Aorta (tissue), 5 donors: ENCODE measurements at places on chromosomes 3 and 15. TPM values are rescaled to one million over a fixed set of nuclear protein-coding genes. Genes with fewer than 3 reads are reported as not detected.

GRCh38 chr3:127665586-127665985 is 7.2 kb upstream of the ABTB1 start:
- H3K27me3 ChIP-seq: no peaks in the 10 kb centered on the region
- no peak overlapping the region for H3K4me3 ChIP-seq
- H3K4me1 ChIP-seq: no peaks in the 10 kb centered on the region
- H3K27ac ChIP-seq: no peak overlapping the region
- no peaks in the 10 kb centered on the region for H3K36me3 ChIP-seq

Gene NAALADL2
- total RNA-seq: 29.8 TPM

- H3K27me3 ChIP-seq: no peaks in the 10 kb centered on the region
- no peak overlapping the region for H3K27ac ChIP-seq
- no peak for DNase-seq
- H3K4me3 ChIP-seq: no peak overlapping the region
Observed at GRCh38 chr15:72907733-72908132, 124.2 kb upstream of the ADPGK start.

Gene TMCO5A
- not detected for total RNA-seq

Gene KNG1
- not detected for total RNA-seq

Gene MAPK6
- total RNA-seq: 27.1 TPM

DNA sequence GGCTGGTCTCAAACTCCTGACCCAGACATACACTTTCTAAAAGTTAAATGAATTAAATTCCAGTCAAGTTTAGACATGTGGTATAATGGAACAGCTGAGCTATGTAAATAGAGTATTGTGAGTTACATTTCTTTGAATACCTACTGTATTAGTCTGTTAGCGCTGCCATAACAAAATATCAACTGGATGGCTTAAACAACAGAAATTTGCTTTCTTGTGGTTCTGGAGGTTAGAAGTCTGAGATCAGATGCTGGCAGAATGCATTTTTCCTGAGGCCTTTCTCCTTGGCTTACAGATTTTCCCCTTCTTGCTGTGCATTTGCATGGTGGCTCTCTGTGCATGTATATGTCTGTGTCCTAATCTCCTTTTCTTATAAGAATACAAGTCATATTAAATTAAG is 101.5 kb upstream of the TGFBR2 start:
- H3K4me1 ChIP-seq: no peaks in the 10 kb centered on the region
- H3K36me3 ChIP-seq: no peaks in the 10 kb centered on the region
- DNase-seq: no peak
- H3K27ac ChIP-seq: no peak overlapping the region

DNA sequence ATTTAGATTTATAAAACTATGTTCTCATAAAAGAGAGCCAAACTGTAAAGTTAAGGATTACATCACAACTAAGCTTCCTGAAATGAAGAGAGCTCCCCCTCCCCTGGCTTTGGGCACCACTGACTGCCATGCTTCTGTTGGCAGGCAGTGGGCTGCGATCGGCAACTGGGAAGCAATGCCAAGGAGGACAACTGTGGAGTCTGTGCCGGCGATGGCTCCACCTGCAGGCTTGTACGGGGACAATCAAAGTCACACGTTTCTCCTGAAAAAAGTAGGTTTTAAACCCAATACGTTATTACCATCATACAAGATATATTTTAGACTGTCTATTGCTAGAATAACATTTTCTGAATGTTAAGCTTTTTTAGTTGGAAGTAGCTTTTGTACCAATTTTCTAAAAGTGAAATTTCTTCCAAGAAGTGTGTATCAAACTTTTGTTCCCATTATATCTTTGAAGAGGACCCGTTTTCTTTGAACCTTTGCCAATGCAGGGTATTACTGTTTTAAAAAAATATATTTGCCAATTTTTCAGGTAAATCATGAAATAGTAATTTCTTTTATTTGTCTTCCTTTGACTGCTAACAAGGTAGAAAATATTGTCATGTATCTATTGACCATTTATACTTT is 184.1 kb downstream of the ADAMTSL3 start:
- H3K27ac ChIP-seq: no peak overlapping the region
- DNase-seq: peak; percentile 57
- no peaks in the 10 kb centered on the region for H3K4me1 ChIP-seq
